ENCODE measurements at places on chromosomes 12 and 14.
A peak's percentile ranks its signal among the peaks of the same experiment; 100 is the strongest.

DNA sequence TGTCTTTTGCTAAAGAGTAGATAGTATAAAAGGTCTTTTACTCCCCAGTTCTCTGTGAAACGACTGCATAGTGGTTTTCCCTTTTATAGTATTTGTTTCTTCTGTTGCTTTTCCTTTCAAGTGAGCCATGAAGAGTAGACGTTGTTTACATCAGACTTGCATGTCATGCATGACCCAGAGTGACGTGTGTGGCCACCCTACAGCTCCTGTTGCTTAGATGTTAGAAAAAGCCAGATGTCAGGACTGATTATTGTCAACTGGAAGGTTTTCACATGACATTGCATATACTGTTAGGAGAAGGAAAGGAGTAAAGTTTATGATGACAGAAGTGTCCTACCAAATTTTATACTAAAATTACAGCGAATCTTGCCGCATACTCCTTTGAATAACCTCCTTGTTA is 1.3 kb upstream of the RD3L start:
- no peak for DNase-seq

GRCh38 chr12:49091056-49091835 is 3.4 kb downstream of the DHH start:
- no peak for DNase-seq

GRCh38 chr14:102474934-102475333 is 34.6 kb downstream of the ANKRD9 start:
- peak; percentile 54 for DNase-seq

DNA sequence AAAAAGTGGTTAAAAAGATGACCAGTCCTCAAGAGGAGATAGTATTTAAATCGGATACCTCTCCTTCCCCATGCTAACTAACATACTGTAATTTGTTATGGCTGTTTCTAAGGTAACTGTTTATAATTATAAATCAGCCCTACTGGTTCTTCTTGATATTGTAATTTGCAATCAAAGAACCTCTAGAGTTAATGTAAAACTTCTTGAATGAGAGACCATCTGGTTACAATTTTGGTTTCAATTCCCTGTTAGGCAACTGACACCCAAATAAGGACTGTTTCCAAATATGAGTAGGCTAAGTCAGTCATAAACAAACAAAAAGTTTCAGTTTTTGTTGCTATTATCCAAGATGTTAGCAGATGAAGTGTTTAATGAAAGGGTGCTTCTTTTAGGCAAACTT is 120.2 kb upstream of the DNM1L start:
- no peak for DNase-seq

- DNase-seq = no peak
Measured at GRCh38 chr14:29227631-29228030, 461.0 kb downstream of the FOXG1 start.

DNA sequence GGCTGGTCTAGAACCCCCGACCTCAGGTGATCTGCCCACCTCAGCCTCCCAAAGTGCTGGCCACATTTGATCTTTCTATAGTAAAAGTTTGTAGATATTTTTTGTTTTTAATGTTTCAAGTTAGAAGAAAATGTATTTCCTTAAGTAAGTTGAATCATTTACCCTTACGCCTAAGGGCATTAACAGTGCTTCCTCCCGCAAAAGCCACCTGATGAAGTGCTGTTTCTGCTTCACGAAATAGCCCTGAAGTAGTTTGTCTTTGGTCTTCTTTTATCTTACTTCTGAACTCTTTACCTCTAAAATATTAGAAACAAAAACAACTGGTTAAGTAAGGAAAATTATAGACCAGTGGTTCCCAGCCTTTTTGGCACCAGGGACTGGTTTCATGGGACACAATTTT is 22.7 kb downstream of the PAWR start:
- DNase-seq = no peak

- DNase-seq = no peak
Measured at GRCh38 chr12:89244536-89244935, 107.8 kb downstream of the DUSP6 start.

DNA sequence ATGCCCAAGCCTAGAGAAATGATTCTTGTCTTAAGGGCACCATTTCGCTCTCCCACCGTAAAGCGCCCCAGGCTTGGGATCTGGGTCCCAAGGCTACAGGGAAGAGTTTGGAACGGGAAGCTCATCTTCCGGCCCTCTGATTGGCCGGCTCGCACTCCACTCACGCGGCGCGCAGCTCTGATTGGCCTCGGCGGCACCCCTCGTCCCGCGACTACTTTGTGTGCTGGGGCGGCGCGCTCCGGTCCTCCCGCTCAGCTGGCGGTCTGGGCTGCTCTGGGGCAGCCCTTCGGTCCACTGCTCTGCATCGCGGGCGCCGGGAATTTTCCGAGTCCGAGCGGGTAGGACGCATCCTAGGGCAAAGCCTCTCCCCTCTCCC is 886 bp upstream of the FUT8 start:
- peak; percentile 95 for DNase-seq

DNA sequence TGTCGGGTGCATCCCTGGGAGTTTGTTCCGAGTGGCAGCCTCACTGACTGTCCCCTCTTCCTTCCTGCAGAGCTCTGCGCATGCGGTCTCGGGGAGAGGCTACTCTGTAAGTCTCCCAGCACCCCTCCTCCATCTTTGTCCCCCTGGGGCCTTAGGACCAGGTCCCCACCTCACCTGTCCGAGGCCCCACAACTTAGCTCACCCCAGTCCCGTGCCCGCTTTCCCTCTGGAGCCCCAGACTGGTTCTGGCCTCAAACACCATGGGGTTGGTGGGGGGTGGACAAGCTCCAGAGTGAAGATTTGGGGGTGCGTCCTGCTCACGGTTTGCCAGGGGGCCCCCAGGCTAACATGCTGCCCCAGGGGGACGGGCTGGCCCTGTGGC is 37.9 kb downstream of the FBRSL1 start:
- DNase-seq = no peak

- peak; percentile 68 for DNase-seq
Measured at GRCh38 chr14:59254146-59254910, 65.9 kb downstream of the DAAM1 start.

DNA sequence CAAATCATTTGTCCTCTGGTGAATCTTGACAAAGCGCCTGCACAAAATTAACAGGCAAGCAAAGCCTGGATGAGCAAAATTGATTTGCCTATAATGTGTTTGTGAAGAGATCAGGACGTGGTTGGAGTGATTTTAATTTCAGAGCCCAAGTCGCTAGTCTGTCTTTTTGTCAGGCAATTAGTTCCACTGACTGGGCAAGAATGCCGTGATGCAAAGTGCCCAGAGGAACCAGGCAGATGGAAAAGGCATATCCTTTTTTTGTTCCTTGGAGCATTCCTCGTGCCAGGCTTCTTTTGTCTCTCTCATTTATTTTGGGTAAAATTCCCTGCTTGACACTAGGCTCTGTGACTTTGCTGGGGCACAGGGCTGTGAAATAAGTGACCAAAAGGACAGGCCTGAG is 65.9 kb upstream of the CCDC198 start:
- DNase-seq = no peak

GRCh38 chr14:24915958-24916595 is 133.9 kb downstream of the STXBP6 start:
- DNase-seq = no peak

DNA sequence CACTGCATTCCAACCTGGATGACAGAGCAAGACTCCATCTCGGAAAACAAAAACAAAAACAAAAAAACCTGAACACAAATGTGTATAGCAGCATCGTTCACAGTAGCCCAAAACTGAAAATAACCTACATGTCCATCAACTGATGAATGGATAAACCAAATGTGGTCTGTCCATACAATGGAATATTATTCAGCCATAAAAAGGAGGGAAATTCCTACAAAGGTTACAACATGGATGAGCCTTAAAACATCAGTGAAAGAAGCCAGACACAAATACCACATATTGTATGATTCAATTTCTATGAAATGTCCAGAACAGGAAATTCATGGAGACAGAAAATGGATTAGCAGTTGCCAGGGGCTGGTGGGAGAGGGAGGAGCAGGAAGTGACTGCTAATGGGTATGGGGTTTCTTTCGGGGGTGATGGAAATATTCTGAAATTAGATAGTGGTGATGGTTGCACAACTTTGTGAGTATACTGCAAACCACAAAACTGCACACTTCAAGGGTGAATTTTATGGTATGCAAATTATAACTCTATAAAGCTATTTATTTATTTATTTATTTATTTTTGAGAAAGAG is 4.0 kb downstream of the MYL2 start:
- no peak for DNase-seq

DNA sequence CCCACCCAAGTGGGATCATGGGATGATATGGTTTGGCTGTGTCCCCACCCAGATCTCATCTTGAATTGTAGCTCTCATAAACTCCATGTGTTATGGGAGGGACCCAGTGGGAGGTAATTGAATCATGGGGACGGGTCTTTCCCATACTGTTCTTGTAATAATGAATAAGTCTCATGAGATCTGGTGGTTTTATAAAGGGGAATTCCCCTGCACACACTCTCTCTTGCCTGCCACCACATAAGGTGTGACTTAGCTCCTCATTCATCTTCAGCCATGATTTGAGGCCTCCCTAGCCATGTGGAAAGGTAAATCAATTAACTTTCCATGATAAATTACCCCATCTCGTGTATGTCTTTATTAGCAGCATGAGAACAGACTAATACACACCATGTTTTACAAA is 109.2 kb downstream of the IGF1 start:
- no peak for DNase-seq

- DNase-seq = no peak
Measured at GRCh38 chr12:11717519-11717961, 68.1 kb downstream of the ETV6 start.

- no peak for DNase-seq
Measured at GRCh38 chr14:56297449-56297848, 179.2 kb downstream of the PELI2 start.

- DNase-seq = no peak
Measured at GRCh38 chr14:81348061-81348460, 52.1 kb downstream of the STON2 start.

GRCh38 chr12:124022161-124022560 is 49.1 kb downstream of the ZNF664 start:
- DNase-seq = no peak

GRCh38 chr12:108017472-108018057 is 111.5 kb upstream of the WSCD2 start:
- DNase-seq = no peak

- DNase-seq = no peak
Measured at GRCh38 chr12:66359300-66359699, 57.0 kb downstream of the HELB start.

GRCh38 chr12:131989021-131989420 is 39.3 kb downstream of the EP400 start:
- DNase-seq = no peak

DNA sequence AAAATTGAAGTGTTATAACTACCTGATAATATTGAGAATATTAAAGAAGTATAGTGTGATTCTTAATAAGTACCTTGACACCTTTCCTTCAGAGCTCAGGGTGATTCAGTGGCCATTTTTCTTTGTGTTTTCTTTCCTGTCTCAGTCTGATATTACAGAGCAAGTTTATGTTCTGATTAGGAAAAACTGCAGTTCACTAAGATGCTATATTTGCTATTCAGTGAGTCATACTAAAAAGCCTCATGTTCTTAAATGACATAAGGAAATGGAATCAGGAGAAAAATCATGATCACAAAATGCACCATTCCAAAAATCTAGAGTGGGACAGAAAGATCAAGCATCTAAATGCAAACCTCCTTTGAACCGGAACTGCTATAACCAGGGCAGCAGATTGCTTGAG is 390.6 kb upstream of the ATP2B1 start:
- DNase-seq = no peak

DNA sequence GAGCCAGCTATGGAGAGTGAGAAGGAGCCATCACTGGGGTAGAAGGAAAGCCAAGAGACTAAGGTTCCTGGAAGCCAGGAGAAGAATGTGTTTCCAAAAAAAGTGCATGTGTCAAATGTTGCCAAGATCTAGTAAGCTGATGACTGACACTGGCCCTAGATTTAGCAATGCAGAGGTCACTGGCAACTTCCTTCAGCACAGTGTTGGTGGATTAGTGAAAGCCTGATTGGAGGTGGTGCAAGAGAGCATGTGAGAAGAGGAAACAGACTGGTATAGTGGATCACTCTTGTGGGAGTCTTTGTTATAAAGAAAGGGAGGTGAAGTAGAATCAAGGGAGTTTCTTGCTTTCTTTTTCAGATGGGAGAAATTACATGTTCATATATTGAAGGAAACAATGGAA is 34.1 kb upstream of the CHGA start:
- no peak for DNase-seq

- DNase-seq = no peak
Measured at GRCh38 chr12:91555436-91556415, 373.1 kb upstream of the DCN start.

DNA sequence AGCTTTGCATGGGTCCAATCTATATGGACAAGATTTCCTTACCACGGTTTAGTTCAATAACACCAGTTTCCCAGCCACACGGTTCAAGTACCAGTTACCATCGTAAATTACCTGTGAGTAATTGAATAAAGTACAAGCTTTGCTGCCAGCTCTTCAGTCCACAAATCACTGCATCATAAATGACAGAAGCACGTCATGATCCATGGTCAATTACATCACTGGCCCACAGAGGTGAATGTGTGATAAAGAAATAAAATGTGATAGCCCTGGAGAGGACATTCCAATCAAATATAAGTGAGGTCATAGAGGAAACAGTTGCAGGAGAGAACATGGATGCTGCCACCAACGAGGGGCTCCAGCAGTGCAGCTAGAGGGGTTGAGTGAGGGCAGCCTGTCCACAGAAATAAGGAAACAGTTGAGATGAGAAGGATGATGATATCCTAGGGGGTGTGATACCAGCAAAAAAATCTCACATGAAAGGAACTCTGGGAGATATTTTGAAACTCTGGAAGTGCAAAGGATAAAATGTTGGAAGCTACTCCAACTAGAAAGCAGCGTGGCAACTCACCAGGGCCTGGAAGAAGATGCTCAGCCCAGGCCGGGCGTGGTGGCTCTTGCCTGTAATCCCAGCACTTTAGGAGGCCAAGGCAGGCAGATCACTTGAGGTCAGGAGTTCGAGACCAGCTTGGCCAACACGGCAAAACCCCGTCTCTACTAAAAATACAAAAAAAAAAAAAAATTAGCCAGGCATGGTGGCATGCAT is 5.8 kb upstream of the DYNC1H1 start:
- no peak for DNase-seq

- no peak for DNase-seq
Measured at GRCh38 chr14:89139404-89140247, 277.4 kb downstream of the FOXN3 start.

DNA sequence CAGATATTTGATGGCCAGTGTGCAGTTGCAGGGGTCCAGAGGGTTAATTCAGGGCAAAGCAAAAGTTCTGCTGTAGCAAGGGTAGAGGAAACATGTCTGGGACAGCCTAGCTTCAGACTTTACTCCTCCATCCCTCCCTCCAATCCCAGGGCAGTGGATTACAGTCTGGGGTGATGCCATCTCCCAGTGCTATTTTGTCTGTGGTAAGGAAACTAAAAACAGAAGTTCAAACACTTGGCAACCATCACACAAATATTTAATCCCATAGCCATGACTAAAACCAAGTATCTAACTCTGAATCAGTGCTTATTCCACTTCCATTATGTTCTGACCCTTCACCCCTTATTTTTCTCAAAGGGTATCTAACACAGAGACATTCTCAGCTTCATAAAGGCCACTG is 61.8 kb downstream of the PIK3C2G start:
- DNase-seq = no peak

All from colonic mucosa (tissue), 4 donors.